ENCODE measurements at places on chromosomes 7 and 10.

- peak; percentile 74 for DNase-seq
Measured at GRCh38 chr7:103574576-103574975, 128.6 kb upstream of the SLC26A5 start.

DNA sequence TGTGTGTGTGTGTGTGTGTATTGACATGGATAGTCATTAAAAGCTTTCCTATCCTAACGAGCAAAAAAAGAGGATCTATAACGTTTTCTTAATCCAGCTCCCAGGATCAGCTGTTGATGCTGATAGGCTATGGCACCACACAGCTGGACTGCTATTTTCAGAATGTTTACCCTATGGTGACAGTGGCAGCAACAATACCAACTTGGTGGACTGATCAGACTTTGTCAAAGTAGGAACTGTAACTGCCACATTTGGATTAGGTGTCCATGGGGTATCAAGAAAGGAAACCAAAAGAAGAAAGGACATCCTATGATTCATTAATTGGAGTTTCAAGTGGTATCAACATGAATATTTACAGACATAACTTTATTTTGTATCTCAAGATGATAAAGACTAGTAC lies 2.7 kb upstream of the CLEC5A start:
- DNase-seq, result no peak

DNA sequence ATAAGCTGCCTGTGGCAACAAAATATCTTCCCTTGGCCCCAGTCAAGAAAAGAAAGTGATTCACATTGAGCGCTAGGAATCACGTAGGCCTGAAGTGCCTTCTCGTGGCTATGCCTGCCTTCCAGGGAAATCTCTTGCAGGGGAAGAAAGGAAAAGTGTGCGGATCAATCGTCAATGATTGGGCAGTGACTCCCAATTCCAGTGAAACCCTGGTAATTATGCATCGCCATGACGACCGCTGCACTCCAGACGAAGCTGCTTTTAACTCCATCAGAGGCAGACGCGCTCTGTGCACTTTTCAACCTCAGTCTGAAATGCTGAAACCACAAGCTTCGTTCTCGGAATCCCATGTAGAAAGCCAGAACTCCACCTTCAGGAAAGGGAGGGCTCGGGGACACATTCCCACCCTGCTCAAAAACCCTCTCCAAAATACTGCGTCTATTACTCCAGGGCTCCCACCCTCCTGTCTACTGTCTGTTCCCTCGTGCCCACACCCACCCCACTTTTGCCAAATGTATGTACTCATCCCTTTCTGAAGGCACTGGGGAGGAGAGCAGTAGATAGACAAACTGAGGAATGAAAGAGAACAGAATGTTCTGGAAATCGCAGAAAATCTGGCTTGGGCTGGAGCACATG lies 24.2 kb upstream of the PRKAG2 start:
- DNase-seq, result no peak

- no peak for DNase-seq
Measured at GRCh38 chr7:40753455-40753854, 618.6 kb downstream of the SUGCT start.

- DNase-seq, result no peak
Measured at GRCh38 chr7:84191842-84192241, 2.7 kb downstream of the SEMA3A start.
